Esophagus muscularis mucosa (tissue), 4 donors: ENCODE measurements at places on chromosomes 6 and 20. TPM values are rescaled to one million over a fixed set of nuclear protein-coding genes. Genes with fewer than 3 reads are reported as not detected.

PBOV1 gene
- not detected for total RNA-seq

DNA sequence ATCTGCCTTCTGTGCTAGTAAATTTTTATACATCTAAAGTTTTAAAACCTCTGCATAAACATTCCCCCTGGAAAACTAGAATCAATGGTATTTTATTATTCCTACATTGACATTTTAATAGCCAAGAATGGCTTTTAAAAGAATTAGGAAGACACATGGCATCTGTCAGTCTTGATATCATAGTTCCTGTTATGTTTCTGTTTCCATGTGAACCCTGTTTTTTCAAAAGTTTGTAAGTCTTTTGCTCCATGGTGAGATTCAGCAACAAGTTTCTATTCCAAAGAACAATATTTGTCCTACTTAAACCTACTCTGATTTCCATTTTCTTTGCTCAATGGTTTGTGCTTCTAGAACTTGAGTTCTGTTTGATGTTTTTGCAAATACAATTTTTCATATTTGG, 95.2 kb downstream of the PLEKHG1 start:
- H3K4me1 ChIP-seq = peaks cover 6% of the 10 kb centered on the region
- no peak overlapping the region for H3K4me3 ChIP-seq
- H3K27me3 ChIP-seq = no peaks in the 10 kb centered on the region
- H3K27ac ChIP-seq = no peak overlapping the region

PERP gene
- total RNA-seq = 81.0 TPM

GRCh38 chr6:137157601-137158000, 15.8 kb downstream of the IL22RA2 start:
- H3K36me3 ChIP-seq = no peaks in the 10 kb centered on the region
- DNase-seq = no peak
- H3K27me3 ChIP-seq = no peaks in the 10 kb centered on the region
- H3K4me3 ChIP-seq = no peak overlapping the region
- no peak overlapping the region for H3K27ac ChIP-seq

DNA sequence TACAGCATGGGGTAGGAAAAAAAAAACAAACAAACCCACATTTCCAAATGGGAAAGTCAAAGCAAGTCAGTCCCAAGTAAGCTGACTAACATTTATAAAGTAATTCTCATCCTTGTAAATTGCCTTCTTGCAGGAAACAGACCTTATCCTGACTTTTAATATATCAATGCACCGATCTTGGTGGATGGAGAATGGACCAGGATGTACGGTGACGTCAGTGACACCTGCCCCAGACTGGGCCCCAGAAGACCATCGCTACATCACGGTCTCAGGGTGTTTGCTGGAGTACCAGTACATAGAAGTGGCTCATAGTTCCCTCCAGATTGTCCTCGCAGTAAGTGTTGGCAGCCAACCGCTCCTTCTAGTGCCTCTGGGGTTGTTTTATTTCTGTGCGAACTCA, 304.2 kb upstream of the RNF217 start:
- no peak for DNase-seq
- H3K27me3 ChIP-seq = no peaks in the 10 kb centered on the region
- H3K27ac ChIP-seq = no peak overlapping the region
- H3K36me3 ChIP-seq = no peaks in the 10 kb centered on the region

- H3K4me1 ChIP-seq = peaks cover 9% of the 10 kb centered on the region
- H3K27ac ChIP-seq = no peak overlapping the region
- H3K4me3 ChIP-seq = no peak overlapping the region
- no peaks in the 10 kb centered on the region for H3K36me3 ChIP-seq
These were observed 930.6 kb downstream of the KIF16B start for GRCh38 chr20:15642676-15643075.

GRCh38 chr6:153941768-153942167, 97.3 kb upstream of the OPRM1 start:
- H3K4me1 ChIP-seq = no peaks in the 10 kb centered on the region
- no peak for DNase-seq
- H3K36me3 ChIP-seq = no peaks in the 10 kb centered on the region
